ENCODE measurements at places on chromosomes 5 and 9.

DNA sequence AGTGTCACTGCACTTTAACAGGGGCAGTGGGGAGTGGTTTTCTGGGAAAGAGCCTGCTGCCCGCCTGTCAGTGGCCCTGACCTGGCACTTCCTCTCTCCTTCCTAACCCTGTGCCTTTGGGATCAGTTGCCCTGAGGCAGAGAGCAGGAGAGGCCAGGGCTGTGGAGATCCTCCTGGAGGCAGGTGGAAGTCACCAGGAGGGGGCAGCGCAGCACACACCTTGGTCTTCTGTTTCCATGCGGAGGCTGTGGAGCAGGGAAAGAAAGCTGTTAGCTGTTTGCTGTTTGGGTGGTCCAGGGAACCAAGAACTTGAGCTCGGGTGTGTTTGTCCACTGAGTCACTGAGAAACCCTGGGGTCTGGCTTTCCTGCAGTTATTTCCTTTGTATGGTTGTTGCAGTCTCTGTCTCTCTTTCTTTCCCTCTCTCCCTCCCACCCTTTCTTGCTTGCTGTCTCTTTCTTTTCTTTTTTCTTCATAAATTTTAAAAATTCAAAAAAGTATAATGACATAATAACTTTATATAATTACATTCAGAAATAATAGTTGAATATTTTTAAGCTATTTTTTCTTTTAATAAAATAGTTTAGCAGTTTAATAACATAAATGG is 28.1 kb downstream of the NTRK2 start:
- DNase-seq = no peak

DNA sequence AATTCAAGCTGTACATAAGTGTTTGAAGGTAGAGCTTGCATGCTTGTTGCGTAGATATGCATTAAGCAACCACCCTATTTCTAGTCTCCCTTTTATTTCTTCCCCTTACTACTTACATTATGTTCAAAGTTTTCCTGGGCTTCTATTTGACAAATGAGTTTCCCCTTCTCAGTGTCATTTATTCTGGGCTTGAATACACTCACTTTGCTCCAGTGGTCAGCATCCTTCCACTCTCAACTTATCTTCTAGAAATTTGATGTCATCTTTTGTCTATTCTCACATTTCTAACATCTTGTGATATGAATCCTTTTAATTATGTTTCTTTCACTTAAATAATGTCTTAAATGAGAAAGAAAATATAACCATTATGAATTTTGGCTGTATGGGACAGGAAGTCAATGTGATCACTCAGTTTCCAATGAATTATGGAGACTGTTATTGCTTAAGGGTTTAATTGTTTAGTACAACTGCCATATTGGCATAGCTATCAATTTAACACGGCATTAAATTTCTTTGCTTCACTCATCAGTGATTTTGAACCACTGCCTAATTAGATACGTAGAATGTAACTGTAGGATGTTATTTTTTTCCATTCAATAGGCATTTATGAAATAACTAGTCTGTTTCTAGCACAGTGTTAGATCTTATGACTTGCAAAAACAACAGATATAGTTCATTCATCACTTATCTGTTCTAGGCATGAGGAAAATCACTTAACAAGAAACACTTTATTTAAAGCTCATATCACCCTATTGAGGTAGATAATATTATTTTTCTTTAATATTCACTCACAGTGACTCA is 105.5 kb upstream of the CDH12 start:
- no peak for DNase-seq

DNA sequence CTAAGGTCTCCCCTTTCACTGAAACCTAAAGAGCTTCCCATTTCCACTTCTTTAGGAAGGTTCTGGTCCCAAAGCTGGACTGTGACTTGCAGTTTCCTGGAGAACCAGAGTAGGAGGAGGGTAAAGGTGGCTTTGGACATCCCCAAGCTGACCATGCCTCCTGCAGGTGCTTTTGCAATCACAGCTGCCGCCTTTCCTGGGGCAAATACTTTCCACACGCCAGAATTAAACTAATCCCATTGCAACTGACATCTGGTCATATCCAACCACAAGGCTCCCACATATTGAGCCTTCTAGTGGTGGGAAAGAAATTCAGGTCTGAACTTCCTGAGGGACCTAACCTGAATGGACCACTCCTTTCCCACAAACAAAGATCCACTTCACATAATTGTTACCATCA is 92.7 kb downstream of the NRG2 start:
- no peak for DNase-seq

- no peak for DNase-seq
Measured at GRCh38 chr5:111859031-111859430, 102.0 kb upstream of the NREP start.

DNA sequence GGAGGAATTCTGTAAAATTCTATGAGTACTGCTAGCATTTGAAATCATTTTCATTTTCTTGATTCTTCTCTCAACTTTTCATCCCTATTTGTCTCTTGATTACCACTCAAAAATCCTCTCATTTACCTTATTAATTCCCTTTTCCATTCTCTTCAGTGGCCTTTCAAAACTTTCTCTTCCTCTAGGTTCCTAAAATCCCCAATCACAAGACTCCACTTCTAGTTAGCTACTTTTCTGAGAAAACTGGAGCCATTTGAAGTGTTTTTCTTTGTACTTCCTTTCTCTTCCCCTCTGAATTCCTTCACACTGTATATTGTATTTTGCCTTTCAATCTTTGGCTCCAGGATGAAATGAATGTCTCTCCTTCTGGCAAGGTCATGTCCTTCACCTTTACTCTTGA is 61.3 kb upstream of the NR4A3 start:
- DNase-seq = no peak

GRCh38 chr5:157821822-157822622 is 36.9 kb downstream of the CLINT1 start:
- no peak for DNase-seq

DNA sequence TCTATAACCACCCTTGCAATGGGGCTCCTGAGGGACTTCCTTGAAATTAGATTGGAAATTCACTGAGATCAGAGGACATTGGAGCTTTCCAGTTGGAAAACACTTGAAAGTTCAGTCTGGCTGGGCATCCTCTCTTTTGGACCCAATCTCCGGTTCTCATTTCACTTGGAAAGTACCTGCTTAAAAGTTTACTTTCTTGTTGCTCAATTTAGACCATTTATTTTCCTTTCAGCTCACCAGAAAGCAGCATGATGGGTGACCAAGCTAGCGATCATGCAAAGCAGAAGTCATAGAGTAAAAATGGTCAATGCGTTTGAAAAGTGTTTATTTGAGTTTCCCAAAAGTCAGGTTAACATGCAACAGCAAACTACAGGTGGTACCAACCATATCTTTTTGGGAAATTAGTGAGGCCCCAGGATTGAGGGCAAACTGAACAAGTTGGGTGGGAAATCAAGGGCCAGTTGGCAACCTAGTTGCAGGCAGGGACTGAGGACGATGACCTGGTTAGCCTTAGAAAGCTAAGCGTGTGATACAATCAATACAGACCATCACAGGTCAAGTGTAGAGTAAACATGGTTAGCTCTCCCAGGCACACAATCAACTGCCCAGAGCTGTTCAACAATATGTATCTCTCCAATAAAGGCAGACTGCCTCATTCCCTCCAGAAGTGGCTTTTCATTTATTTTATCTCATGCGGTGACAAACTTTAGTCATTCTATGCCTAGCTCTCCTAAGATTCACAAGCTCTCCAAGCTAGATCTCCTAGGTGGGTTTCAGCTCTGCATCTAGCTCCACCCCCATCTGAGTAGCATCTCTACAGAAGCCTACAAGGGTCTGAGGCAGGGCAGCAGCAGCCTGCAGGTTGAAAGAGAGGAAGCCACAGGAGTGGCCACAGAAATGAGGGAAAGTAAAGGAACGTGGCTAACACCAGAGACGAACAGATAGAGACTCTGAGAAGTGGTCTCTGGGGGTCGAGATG is 136.9 kb downstream of the UGCG start:
- DNase-seq = no peak

DNA sequence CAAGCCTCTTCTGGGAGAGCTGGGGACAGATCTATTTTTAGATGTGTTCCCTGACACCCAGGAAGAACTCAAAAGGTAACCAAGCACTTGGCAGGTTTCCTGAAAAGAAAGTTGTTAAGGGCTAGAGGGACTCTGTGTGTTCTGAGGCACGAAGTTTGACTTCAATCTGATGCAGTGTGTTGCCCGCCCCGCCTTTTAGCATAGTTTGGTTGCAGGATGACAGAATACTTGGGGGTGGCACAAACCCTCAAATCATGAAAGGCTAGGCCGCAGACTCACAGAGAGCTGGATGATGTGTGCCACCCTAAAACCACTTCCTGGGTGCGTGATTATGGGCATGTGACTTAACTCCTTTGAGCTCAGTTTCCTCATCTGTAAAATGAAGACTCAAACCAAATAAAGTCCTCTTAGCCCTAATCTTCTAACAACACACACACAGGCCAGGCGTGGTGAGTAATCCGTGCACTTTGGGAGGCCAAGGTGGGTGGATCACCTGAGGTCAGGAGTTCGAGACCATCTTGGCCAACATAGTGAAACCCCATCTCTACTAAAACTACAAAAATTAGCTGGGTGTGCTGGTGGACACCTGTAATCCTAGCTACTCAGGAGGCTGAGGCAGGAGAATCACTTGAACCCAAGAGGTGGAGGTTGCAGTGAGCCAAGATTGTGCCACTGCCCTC is 12.8 kb upstream of the NDFIP1 start:
- no peak for DNase-seq

DNA sequence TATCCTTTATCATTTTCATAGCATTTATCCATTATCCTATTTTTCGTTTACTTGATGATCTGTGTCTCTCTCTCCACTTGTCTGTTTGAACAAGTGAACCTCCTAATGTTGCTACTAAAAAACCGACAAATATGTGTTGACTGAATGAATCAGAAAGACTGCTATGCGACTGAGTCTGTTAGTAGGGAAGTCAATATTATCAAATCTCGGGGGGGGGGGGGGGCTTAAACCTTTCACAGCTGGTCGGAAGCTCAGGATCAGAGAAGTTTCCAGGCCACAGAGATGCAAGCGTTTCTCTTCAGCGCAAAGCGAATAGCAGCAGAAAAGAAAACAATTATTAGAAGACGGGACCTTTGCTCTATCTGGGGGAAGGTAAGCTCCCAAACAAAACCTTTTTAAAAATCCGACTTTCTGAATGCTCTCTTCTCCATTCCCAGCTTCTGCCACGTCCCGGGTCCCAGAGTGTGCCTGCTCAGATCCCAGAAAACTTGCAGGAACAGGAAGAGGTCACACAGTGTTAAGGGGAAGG is 412 bp downstream of the RIOK2 start:
- no peak for DNase-seq

DNA sequence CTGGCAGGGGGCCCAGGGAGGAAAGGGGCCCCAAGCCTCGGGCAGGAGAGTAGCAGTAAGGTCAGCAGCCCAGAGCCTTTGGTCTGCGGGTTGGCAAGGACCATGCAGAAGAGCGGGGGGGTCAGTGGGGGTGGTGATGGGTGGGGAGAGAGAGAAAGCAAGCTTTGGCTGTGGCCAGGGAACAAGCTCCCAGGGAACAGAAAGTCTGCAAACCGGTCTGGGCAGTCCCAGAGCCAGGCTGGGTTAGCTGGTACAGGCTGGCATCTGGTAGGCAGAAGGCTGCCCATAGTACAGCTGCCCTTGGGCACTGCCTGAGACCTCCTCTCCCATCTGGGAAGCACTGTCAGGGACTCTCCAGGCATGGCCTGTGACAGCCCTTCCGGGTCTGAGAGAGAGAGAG is 10.5 kb upstream of the EPB41L4B start:
- peak; percentile 57 for DNase-seq

GRCh38 chr5:115168829-115169486 is 750 bp downstream of the TRIM36 start:
- peak; percentile 29 for DNase-seq

GRCh38 chr5:8366266-8366665 is 497.3 kb downstream of the MTRR start:
- peak; percentile 93 for DNase-seq

DNA sequence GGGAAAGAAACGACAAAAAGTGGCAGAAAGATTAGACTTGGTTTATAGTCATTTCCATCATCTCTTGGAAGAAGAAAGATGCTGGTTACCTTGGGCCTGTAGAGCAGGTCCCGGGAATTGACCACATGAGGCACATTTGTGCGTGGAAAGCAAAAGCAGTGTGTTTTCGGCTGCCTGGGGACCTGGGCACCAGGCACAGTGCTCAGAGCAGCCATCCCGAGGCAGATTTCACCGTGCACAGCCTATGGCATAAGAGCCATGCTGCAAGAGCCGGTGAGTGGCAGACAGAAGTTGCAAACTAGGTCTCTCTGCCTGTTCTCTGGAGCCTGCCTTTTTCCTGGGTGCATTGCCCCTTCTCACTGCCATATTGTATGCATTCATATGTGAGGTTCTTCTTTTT is 77.0 kb downstream of the ICE1 start:
- DNase-seq = no peak

GRCh38 chr9:133691191-133691590 is 47.0 kb downstream of the SARDH start:
- DNase-seq = no peak

- DNase-seq = no peak
Measured at GRCh38 chr5:62341783-62342475, 35.9 kb downstream of the KIF2A start.

DNA sequence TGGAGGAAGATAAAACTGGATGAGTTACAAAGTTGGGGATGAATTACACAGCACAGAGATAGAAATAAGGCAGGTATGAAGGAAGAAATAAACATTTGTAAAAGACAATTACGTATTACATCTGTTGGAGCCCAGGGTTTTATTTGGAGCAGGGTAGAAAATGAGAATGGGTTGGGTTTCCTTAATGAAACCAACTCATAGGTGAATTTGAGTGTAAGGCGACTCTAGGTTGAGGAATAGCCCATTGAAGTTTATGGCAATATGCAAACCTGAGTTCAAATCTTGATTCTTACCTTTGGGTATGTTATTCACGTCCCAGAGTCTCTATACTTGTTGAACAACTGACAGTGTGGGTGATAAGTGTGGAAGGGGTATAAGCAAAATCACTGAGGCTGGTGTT is 422.3 kb upstream of the WWC1 start:
- DNase-seq = no peak

GRCh38 chr9:99666571-99666970 is 155.1 kb upstream of the NR4A3 start:
- no peak for DNase-seq

- DNase-seq = no peak
Measured at GRCh38 chr9:13209498-13209897, 70.0 kb downstream of the MPDZ start.

DNA sequence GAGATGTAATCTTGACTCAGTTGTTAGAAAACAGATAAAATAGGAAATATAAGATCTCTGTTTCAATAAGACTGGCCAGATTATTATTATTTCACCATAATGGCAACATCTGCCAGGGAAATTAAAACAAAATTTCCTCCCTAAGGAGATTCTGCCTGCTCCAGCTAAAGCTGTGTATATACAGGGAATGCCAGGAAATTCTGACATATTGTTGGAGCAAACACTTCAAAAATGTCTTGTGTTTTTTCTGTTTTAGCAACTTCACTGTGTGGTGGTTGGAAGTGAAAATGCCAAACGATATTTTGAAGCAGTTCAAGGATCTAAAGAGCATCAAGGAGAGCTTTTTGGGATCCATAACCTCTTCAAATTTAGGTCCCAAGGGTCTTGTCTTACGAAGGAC is 90.8 kb downstream of the ERCC6L2 start:
- no peak for DNase-seq

- no peak for DNase-seq
Measured at GRCh38 chr9:124590889-124591641, 83.9 kb upstream of the NR5A1 start.

All from pons (tissue), 1 donor.